Activated CD8-positive, alpha-beta memory T cell treated with anti-CD3 and anti-CD28 coated beads, Interleukin-2, amount 10 ng/mL, durations not matched to agents 7 days and 5 days (primary cell): ENCODE measurements at places on chromosomes 7 and 10. TPM values are rescaled to one million over a fixed set of nuclear protein-coding genes. Genes with fewer than 3 reads are reported as not detected.

The UBE2H gene
- 28.3 TPM for total RNA-seq

The TAS2R60 gene
- not detected for total RNA-seq

The OR2A5 gene
- not detected for total RNA-seq

The CCAR1 gene
- total RNA-seq: 86.7 TPM

The RBP4 gene
- not detected for total RNA-seq

The ZNF503 gene
- 0.35 TPM for total RNA-seq

The TFPI2 gene
- total RNA-seq: 0.30 TPM

The PRKCQ gene
- 51.0 TPM for total RNA-seq

The CCDC146 gene
- total RNA-seq: 8.3 TPM

The ZNF746 gene
- 22.1 TPM for total RNA-seq

The C7orf57 gene
- total RNA-seq: 0.15 TPM

The ENTPD1 gene
- 395 TPM for total RNA-seq

The FGL2 gene
- total RNA-seq: 9.9 TPM

The PLEKHS1 gene
- not detected for total RNA-seq

The NRG3 gene
- total RNA-seq: not detected

The CHN2 gene
- 10.1 TPM for total RNA-seq

The FAM20C gene
- 0.73 TPM for total RNA-seq

The HPS6 gene
- 29.6 TPM for total RNA-seq

The PPIF gene
- total RNA-seq: 119 TPM

The ABCB1 gene
- 15.1 TPM for total RNA-seq

The RAPGEF5 gene
- total RNA-seq: 0.99 TPM

The FAM25A gene
- not detected for total RNA-seq
